ENCODE measurements at places on chromosomes 5 and 9.

DNA sequence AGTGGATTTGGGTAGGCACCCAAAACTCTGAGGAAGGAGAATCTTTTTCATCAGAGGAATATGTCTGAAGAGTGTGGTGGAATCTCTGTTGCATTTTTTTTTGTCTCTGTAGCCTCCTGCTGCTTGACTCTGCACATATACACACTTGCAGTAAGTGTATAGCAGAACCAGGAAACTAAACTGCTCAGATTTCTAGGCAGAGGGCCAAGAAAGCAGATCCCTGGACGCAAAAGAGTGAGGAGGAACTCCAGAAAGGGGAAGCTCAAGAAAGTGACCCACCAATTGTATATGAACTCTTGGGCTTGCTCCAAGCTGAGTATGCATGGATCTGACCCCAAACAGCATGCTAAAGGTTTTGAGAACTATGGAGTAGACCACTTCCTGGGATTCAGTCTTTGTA lies 181.8 kb downstream of the GADD45G start:
- peak; percentile 80 for DNase-seq

GRCh38 chr9:91412941-91413340 lies 10.7 kb downstream of the NFIL3 start:
- DNase-seq = no peak

DNA sequence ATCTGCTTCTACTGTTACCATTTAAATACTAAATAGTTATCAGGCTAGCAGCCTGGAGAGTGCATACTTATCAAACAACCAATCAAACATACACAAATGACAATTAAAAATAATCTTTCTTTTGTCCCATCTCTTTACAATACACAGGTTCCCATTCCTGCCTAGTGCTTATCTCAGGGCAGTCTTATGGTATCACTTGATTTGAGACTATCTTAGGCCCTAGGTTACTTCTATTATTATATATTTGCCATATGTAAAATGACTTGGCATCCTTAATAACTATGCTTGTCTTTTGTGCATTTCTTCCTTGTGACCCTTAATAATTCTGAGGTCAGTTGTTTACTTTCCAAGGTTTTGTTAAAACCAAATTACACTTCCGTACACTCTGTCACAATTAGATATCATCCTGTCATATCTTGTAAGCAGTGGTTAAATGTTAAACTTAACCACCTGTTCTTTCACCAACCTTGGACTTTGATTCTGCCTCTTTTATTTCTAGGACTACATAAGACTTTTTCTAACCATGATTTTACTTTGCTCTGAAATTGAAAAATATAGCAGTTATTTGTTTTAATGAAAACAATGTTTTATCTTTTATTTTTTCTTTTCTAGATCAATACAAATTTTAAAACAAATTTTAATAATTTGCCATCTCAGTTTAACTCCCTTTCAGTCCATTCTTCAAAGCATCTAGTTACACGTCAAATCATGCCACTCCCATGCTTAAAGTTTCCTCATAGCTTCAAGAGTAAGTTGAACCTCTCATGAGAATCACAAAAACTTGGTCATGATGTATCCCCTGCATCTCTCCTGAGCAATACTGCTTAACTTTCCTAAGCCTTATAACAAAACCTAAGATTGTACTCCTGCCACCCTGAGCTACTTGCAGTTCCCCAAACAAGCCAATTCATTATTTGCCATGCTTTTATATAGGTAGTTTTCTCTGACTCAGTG lies 281.3 kb downstream of the HCN1 start:
- DNase-seq = no peak

DNA sequence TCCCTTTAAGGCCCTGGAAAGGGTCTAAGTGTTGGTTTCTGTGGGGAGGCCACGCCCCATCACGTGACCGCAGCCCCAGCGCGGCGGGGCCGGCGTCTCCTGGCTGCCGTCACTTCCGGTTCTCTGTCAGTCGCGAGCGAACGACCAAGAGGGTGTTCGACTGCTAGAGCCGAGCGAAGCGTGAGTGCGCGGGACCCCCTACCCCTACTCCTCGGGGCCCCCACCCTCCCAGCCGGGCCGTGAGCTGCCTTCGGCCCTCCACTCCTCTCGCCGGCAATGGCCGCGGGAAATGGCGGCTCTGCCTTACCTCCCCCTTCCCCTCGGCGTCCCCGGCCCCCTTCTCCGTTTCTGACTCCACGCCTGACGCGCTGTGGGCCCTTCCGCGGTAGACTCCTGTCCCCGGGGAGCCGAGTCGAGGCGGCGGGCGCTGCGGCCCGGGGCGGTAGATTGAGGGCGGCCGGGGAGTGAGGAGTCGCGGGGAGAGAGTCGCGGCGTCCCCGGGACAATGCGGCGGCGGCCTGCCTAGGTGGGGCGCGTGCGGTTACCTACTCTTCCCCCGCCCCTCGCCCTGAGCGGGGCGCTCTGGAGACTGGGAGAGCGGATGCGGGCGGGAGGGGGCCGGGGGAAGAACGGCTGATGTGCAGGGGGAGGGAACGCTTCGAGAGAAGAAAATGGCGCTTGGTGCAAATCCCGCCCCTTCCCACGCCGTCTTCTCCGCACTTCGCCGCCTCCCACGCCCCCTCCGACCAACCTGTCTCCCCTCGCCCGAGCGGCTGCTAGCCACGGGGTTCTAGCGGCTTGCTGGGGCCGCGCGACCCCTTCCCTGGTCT lies at the start of gene SUB1:
TSS of gene SUB1 (plus strand) at position 112 of the 830 bp plus-strand sequence. CDS start 2,956 bp downstream, outside the sequence.
- DNase-seq = peak; percentile 92

- DNase-seq = no peak
Measured at GRCh38 chr5:131521252-131521651, 113.8 kb downstream of the RAPGEF6 start.

GRCh38 chr9:15942831-15943424 lies 390.1 kb downstream of the CCDC171 start:
- DNase-seq = no peak

DNA sequence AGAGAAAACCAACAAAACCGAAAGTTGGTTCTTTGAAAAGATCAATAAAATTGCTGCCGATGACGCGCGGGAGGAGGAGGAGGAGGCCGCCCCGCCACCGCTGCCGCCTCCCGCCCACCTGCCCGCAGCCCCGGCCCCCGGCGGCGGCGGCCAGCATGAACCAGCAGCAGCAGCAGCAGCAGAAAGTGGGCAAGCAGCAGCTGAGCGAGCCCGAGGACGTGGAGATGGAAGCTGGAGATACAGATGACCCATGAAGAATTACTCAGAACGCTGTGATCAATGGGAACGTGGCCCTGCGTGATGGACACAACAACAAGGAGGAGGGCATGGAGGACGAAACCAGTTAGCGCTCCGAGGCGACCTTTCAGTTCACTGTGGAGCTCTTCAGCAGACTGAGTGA lies 53.9 kb upstream of the EFNA5 start:
- no peak for DNase-seq

DNA sequence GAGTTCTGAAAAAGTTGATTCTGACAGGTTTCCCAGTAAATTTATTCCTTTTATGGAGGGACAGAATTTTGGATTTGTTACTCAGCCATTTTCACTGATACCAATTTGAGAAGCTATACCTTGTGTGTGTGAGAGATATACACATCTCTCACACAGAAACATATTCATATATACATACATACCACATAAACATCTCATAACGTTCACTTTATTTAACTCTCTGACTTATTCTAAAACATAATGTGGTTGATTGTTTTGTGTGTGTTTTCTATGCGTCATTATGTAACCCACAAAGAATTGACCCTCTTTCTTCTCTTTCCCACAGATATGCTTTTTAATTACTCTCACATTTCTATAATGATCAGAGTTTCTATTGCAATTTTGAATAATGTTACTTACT lies 570.8 kb upstream of the TLE4 start:
- DNase-seq = no peak

- DNase-seq = no peak
Measured at GRCh38 chr5:67537439-67538148, 341.0 kb upstream of the CD180 start.

GRCh38 chr9:84139296-84140070 lies 158.9 kb downstream of the RMI1 start:
- peak; percentile 46 for DNase-seq

DNA sequence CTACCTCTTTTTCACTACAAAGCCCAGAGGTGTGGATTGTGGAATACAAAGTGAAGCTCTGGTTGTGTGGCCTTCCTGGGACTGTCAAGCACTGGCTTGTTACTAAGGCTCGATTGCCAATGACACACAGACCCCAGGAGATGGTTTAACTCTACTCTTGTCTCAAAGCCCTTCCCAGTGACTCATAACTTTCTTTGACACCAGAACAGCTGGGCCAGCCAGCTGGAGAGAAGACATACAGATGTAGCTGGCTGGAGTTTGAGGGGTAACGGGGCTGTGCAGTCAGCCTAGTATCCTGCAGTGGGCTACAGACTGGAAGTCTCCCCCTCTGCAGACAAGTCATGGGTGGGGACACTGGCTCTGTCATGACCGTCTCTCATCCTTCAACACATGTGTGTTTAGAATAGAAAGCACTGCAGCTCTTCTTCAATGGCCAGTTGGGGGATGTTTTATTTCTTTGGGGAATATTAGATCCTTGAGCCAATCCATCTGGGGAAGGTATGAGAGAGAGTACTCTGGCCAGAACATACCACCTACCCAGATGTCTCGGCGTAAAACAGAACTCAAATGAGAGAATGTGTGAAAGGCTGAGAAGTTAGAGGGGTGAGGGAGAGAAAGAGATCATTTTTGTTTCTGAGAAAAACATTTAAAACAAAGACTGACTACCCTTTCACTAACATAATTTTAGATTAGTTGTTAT lies 53.3 kb downstream of the SEMA6A start:
- DNase-seq = no peak

DNA sequence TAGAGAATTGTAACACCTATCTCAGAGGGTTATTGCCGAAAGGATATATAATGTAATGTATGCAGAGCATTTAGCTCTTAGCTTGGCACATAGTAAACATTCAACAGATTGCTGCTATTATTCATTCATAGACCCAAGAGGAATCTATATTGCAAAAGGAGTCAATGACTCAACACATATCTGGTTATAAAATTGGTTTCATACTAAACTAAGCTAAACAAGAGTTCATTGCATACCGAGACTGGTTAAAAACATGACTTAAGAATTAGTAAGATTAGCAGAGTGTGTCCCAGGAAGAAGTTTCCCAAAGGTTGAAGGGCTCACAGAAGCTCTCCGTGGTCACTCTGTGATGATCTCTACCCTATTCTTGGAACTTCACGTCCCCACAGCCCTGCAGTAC lies 339.6 kb upstream of the CCNH start:
- DNase-seq = no peak

- no peak for DNase-seq
Measured at GRCh38 chr9:111969061-111969460, 72.4 kb downstream of the UGCG start.

GRCh38 chr9:99262949-99263418 lies 40.9 kb downstream of the SEC61B start:
- no peak for DNase-seq

DNA sequence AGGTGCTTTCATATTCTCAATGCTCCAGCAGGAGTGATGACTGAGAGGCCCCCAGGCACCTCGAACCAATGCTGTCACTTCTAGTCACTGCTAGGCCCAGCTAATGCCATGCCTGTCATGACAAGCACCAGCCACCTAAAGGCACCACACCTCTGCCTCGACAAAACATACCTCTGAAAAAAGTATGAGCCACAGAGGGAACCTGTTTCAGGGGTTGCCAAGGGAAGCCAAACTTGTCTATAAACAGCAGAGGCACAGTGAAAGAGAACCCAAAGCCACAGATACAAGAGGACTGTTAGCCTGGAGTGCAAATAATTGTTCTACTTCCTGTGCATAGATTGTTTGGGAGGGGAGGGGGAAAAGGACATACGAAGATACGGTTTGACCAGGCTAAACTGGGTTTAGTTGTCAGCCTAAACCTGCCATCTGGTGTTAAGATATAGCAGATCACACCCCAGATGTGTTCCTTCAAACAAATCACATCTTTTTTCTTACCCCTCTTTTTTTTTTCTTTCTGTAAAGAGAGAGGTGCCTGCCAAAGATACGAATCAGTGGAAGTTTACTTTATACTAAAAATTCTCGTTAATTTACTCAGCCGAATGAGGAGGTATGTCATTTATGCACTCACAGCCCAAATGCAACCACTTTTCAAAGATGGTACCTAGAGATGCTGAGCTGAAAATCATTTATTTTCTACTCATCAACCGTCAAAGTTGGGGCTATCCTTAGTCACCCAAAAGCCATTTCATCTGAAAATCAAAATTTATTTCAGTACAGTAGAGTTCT lies 45.7 kb downstream of the BNC2 start:
- no peak for DNase-seq

DNA sequence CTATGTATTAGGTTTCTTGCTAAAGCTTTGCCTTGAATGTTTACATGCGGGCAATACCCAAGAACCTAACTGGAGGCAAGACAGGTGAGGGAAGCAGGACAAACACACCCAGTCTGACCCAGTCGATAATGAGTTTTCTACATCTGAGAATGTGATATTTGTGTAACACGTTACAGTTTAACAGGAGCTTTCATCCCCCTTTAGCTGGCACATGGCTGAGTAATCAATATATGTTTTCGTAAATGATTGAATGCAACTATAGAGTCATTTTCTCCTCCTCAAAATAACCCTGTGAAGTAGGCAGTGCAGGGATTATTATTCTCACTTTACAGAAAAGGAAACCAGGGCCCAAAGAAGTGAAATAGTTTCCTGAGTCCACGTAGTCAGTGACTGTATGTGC lies 84.7 kb upstream of the HTR4 start:
- DNase-seq = no peak

- no peak for DNase-seq
Measured at GRCh38 chr9:129557192-129558036, 63.5 kb downstream of the C9orf50 start.

GRCh38 chr9:34419716-34420504 lies 38.5 kb downstream of the FAM219A start:
- no peak for DNase-seq

DNA sequence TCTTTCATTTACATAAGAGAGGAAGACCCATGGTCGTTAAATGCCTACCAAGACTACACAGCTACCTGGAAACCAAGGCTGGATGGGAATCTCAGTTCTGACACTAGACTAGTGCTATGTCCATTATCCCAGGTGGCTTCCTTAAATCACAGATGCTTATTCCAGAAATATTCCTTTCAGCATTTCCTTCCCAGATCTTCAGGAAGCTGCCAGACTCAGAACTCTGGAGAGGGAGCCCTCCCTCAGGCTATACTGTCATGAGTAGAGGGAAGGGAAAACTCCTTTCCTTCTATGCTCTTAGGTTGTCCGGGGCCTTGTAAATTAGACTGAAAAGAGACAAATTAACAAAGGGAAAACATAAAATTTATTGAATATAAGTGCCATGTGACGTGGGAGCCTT lies 20.8 kb downstream of the FREM1 start:
- DNase-seq = no peak

- no peak for DNase-seq
Measured at GRCh38 chr9:16406526-16407225, 463.8 kb downstream of the BNC2 start.
